ENCODE measurements at places on chromosomes 4 and X.
A peak's percentile ranks its signal among the peaks of the same experiment; 100 is the strongest.

DNA sequence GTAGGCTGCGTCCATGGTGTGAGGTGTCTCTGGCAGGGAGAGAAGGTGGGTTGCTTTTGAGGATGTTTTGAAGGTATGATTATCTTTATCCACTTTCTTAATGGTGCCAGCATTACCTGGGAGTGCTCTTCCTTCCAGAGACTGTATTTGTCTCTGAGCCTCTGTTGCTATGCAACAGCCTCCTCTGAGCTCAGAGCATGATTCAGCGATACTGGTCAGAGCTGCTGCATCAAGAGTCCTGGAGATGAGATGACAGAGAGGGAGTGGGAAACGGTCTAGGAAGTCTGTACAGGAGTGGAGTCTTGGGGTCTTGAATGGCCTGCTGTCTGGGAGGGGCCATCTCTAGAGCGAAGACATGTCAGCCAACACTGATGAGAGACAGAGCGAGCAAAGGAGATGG, 104.4 kb upstream of the RAB40AL start:
- peak; percentile 9 for DNase-seq

DNA sequence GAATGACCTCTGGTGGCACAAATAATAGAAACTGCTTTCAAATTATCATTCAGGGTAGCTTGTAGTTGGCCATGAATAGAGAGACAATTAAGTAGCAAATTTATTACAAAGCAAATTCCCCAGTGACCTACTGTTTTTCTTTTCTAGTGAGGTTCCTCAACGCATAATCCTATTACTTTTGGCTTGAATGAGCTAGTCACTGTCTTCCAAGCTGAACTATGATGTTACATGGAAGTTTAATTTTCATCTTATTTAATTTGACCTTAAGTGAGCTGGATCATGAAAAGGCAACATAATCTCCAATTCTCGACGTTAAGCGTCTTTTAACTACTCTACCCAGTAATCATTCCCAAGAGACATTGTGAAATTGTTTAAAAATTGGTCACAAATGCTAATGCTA, 347.4 kb upstream of the MAGEB2 start:
- DNase-seq, result no peak

DNA sequence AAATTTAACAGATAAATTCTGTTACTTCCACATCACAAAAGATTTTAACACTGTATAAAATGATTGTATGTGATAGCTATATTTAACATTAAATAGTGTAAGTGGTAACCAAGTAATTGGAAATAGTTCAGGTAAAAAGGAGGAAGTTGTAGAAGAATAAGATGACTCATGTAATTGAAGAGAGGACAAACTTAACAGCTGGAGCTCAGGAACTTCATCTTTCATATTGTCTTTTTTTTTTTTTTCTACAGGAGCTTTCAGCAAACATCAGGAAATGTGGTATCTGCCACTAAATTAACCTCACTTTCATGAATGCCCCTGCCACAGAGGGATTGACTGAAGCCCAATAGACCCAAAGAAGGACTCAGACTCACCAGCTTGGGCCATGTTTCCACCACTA, 188.4 kb upstream of the VEGFC start:
- DNase-seq, result no peak

- DNase-seq, result no peak
Measured at GRCh38 chr4:72602396-72603376, 33.7 kb upstream of the ADAMTS3 start.

GRCh38 chrX:20218836-20219505, 47.7 kb downstream of the RPS6KA3 start:
- DNase-seq, result no peak

GRCh38 chr4:141020801-141021261, 112.4 kb downstream of the RNF150 start:
- DNase-seq, result no peak

DNA sequence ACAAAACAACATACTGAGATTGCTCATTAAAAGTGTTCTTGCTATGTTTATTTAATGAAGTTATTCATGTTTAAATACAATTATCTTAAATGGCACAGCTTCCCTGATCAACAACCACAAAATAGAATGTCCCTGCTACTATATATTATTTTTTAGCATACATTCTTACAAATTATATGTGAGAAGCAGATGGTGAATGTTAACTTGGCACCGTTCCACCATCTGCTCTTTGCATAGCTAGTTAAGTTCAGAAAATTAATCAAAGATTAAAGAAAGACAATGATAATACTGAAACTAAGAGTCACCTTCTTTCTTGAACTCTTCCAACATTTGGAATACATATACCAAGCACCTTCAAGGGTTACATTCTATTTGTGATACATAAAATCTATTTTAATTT, 94.2 kb downstream of the PPP3CA start:
- DNase-seq, result no peak

GRCh38 chr4:108535757-108536156, 84.6 kb upstream of the RPL34 start:
- DNase-seq, result no peak

GRCh38 chr4:146235654-146236177, 21.4 kb downstream of the REELD1 start:
- no peak for DNase-seq

DNA sequence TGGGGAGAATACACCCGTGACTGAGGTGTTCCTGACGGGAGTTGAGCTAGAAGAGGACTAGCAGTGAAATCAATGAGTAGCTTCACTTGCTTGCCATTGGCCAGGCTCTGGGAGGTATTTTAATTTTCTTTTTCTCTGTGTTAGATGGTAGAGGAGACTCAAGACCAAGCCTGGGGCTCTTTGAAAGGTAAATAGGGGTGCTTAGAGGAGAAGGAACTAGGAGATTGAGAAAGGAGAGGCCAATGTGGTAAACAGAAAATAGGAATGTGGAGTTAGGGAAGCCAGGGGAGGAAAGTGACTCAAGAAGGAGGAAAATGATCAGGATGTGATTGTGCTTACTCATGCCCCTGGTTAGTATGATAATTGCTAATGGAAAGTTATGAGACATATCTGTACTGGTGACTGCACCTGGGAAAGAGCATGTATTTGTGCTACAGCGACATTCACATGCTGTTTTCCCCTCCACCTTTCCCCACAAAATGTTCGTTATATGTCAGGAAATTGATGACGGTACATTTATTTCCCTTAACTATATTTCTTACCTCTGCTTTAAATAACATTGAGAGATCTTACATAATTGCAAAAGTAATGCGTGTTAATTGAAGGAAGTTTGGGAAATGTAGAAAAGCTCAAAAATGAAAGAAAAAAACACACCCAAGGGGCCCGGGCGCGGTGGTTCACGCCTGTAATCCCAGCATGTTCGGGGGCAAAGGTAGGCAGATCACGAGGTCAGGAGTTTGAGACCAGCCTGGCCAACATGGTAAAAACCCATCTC, 16.9 kb upstream of the LRBA start:
- DNase-seq, result no peak

DNA sequence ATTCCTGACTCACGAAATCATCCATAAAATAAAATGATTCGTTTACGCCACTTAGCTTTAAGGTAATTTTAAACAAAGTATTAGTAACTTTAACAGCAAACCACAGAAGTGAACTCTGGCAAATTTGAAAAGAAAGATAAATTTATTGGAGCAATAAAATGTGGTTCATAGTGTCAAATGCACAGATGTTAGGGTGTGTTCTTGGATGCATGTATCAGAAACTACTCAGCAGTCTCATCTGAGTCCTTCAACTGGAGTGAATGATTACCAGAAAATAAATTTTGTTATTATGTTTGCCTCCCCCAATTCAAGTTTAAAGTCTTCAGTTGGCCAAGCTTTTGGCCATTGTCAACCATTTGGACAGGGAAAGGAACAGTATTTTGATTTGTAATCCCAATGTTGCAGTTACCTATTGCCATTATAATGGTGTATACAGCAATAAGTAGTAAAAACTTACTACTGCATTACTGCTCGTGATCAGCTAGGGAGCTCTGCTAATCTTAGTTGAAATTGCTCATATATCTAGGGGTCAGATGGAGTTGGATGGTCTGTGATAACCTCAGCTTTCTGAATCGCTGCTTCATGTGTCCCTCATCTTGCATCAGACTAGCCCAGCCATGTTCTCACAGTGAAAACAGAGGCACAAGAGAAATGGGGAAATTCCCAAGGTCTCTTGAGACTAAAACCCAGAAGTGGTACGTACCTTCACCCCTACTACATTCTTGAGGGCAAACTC, 254.6 kb upstream of the KCNIP4 start:
- DNase-seq, result no peak

DNA sequence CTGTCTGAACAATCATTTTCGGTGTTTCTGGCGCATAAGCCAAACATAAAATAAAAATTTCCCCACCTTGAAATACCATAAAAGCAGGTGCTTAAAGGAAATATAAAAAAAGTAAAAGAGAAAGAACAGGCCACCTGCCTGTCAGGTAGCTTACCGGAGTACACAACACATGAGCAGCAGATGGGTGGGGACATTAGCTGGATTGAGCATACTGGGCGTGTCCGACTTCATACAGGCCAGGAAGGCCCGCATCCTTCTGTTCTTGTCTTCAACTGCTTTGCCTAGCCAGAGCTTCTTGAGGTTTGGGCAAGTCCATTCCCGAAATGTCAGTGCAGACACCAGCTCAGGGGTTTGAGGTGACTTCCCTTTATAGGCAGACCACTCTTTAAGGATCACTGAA, 66.7 kb downstream of the FAM120C start:
- DNase-seq, result peak; percentile 4

DNA sequence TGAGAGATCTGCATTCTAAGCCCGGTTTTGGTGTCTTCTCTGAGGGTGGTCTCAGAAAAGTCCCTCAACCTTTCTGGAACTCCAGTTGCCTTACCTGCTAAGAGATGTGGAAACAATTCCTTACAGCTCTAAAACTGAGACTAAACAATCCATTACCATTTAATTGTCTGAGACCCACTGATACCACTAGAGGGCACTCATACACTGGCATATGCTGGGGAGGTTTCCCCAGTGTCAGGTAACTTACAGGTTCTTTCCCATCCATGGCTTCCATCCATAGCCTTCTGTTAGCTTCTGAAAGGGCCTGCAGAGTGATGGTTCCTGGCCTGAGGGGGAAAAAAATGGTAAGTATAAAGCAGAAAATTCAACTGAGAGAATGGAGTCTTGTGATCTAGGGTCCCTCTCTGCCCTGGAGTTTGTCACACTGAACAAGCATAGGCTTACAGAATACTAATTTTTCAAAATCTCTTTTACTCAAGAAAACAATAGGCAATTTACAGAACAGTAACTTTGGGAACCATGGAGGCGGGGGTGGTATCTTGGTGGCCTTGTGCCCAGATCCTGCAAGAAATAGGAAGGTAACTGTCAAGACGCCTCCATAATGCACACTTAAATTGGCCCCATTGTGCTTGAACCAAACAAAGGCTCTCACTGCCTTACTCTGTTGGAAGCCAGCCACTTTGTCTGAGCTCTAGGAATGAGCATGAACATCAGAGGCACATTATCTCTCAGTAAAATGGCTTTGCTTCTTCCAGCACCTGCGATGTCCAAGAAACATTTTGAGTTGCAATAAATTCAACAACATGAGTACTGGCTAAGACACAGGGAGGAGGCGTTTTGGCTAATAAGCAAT, 236.1 kb downstream of the OPHN1 start:
- DNase-seq, result peak; percentile 57

- no peak for DNase-seq
Measured at GRCh38 chr4:75880278-75880677, 22.0 kb downstream of the PPEF2 start.

GRCh38 chr4:113316879-113317278, 267.4 kb downstream of the ANK2 start:
- no peak for DNase-seq

GRCh38 chr4:150164055-150164454, 85.8 kb downstream of the DCLK2 start:
- DNase-seq, result no peak

DNA sequence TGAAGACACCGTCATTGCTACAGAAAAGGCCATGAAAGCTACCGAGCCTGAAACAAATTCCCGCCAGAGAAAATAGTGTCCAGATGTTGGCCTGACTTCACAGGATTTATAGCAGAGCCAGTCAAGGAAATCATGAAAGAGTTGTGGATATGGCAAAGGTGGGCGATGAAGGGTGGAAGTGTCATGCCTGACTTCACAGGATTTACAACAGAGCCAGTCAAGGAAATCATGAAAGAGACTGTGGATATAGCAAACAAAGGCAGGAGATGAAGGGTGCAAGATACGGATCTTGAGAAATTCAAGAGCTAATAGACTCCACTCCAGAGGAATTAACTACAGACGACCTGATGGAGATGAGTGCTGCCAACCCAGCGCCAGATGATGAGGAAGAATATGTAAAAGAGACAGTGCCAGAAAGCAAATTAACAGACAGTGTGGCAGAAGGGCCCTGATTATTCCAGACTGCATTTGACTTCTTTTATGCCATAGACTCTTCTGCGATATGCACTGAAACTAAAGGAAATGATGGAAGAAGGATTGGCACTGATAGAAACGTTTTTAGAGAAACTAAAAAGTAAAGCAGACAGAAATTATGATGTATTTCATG, 17.2 kb downstream of the TRMT44 start:
- DNase-seq, result no peak

DNA sequence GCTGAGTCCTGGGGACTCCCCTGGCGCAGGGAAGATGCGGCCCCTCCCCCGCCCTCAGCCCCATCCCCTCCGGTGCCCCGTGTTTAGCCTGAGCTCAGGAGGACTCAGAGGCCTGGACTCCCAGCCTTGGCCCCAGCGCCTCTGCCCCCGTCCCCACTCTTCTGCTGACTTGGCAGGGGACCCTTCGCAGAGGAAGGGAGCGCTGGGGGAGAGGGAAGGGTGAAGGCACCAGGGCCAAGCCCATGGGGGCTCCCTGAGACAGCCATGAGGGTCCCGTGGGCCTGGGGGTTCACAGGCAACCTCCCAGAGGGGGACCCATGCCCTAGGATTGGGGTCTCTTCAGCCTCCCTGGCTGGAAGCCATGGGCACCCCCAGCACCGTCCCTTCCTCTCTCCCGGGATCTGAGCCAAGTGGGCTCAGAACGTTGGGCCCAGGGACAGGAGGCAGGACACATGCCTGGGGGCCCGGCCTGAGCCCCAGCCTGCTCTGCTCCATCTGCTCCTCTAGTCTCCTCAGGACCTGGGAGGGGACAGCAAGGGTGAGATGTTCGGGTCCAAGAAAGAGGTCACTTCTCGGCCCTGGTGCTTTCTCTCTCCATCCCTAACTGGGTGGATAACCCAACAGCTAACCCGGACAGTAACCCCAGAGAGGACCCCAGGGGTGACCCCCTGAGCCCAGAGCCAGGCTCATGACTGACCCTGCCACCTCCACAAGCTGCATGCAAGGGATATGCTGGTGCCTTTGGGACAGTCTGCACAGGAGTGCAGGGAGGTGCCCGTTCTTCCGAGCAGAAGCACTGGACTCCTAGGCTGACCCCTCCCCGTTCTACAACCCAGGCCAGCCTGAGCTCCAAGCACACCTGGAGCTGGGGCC, 1.5 kb upstream of the CPLX1 start:
- no peak for DNase-seq

GRCh38 chrX:44817029-44817428, 26.8 kb upstream of the DUSP21 start:
- DNase-seq, result no peak

GRCh38 chrX:136731798-136732197, 48.9 kb downstream of the ARHGEF6 start:
- DNase-seq, result no peak

GRCh38 chr4:1084394-1084793, 29.0 kb downstream of the RNF212 start:
- no peak for DNase-seq

- no peak for DNase-seq
Measured at GRCh38 chr4:26531491-26532116, 41.3 kb upstream of the CCKAR start.

GRCh38 chrX:134368126-134368525, 91.8 kb upstream of the HPRT1 start:
- DNase-seq, result no peak

- no peak for DNase-seq
Measured at GRCh38 chrX:41445171-41445570, 2.0 kb upstream of the NYX start.

- no peak for DNase-seq
Measured at GRCh38 chr4:186015212-186015817, 53.6 kb upstream of the TLR3 start.

Measured in NCI-H2081 (cell line).